Gastrocnemius medialis (tissue), 4 donors: ENCODE measurements at places on chromosomes 13 and 19. TPM values are rescaled to one million over a fixed set of nuclear protein-coding genes. Genes with fewer than 3 reads are reported as not detected.

DNA sequence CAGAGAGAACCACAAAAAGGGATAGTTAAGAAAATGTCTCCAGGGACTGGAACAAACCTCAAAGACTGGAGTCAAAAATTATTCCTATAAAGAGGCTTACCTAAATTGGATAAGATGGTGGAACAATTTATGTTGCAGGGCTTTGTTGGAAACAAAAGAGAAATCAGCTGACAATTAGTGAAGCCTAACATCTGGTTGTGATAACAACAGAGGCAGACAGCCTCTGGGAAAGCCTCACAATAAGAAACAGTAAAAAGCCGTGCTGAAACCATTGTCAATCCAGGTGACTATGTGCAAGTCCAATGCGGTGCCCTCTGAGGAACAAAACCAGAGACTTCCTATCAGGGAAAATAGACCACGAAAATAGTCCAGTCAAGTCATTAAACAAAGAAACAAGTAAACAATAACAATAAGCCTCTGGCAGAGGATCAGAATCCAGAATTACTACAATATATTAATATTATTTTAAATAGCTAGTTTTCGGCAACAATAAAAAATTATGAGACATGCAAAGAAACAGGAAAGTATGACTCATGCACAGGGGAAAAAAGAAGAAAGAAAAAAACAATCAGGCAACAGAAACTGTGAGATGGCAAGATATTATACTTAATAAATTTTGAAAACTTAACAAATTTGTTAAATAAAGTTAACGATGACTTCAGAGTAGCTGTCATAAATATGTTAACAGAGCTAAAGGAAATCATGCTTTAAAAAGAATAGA lies 99.7 kb upstream of the RXFP2 start:
- H3K4me3 ChIP-seq: no peak overlapping the region
- no peak overlapping the region for H3K27ac ChIP-seq
- no peaks in the 10 kb centered on the region for H3K27me3 ChIP-seq
- H3K4me1 ChIP-seq: no peaks in the 10 kb centered on the region

DNA sequence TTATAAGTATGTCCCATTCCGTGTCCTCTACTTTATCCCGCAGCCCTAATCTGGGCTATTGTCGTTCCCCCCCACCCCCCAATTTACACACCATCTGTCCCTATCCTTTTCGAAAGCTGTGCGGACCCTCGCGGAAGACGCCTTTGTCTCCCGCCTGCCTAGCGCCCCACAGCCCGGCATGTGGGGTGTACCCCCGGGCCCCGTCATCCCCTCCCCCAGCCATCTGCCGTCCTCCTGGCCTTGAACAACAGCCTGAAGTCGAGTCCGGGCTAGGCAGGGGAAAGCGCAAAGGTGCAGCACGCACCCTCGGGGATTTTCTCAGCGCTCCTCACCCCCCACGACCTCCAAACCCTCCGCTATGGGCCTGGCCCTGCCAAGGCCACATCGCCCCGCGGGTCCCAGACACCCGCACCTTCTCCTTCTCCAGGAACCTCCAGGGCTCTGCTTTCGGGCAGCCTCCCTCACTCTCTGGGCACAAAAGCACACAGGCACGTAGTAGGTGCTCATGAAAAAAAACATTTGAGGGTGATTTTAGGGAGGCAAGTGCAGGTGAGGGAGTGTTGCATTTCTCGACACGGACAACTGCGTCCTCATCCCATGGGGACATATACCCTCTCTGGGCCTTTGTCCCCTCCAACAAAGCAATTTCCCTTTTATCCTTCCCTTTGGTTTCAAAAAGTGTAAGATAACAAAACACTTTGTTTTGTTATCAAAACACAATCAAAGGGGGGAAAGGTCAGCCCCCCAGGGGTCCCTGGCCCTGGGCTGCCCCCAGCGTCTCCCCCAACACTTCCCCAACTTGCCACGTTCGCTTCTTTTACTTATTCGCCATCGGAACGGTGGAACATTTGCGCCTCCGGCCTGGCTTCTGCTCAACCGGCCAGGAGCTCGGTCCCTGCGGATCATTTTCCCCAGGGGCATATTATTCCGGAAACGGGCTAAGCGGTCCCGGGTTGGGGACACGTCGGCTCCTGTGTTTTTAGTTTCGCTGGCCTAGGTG lies 16.4 kb downstream of the CCDC124 start:
- H3K27me3 ChIP-seq: peaks cover 55% of the 10 kb centered on the region
- peaks cover 19% of the 10 kb centered on the region for H3K4me1 ChIP-seq

DNA sequence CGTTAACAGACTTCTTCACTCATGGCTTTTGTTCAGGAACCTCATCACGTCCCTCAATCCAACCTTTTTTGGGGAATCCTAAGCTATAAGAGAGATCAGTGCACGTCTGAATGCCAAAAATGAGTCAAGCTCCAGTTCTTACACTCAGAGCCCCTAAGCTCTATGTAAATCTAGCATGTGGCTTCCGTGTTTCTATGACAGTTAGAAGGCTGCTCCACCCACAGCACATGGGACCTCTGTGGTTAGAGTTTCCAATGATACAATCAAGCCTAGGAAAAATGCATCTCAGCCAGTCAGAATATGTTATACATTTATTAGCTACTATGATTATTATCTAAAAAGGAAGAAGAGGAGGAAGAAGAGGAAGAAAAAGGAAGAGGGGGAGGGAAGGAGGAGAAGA lies 135.9 kb downstream of the ENOX1 start:
- H3K27ac ChIP-seq: no peak overlapping the region
- no peaks in the 10 kb centered on the region for H3K4me1 ChIP-seq
- H3K36me3 ChIP-seq: no peaks in the 10 kb centered on the region

ZNF723 gene
- not detected for total RNA-seq
